ENCODE measurements at places on chromosomes 12 and 14. TPM values are rescaled to one million over a fixed set of nuclear protein-coding genes. Genes with fewer than 3 reads are reported as not detected.
A peak's percentile ranks its signal among the peaks of the same experiment; 100 is the strongest.

The PROX2 gene
- total RNA-seq, result not detected

- no peak for DNase-seq
These were observed 5.1 kb upstream of the SPATA7 start for GRCh38 chr14:88380405-88380804.

The GZMB gene
- 2.2 TPM for total RNA-seq

DNA sequence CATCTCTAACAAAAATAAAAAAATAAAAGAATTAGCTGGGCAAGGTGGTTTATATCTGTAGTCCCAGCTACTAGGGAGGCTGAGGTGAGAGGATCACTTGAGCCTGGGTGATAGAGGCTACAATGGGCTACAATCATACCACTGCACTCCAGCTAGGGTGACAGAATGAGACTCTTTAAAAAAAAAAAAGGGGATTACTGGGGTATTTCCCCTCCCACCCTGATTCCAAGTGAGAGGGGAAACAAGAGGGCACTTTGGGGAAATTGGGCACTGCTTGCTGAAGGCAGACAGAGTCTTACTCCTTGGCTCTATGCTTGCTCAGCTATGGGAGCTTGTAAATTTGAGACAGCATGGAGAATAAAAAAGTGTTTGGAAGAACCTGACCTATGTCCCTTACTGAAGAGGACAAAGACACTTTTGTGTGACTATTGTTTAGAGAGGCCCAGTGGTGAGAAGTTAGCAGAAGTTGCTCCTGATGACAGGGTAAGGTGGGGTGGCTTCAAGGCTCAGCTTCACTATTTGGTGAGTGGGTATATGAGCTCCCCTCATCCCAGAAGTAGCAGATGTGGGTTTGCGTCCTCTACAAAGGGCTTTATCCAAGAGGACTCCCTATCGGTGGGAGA lies 44.0 kb downstream of the KLRG1 start:
- no peak for DNase-seq

- DNase-seq, result no peak
These were observed 26.2 kb downstream of the NID2 start for GRCh38 chr14:52042371-52043289.

DNA sequence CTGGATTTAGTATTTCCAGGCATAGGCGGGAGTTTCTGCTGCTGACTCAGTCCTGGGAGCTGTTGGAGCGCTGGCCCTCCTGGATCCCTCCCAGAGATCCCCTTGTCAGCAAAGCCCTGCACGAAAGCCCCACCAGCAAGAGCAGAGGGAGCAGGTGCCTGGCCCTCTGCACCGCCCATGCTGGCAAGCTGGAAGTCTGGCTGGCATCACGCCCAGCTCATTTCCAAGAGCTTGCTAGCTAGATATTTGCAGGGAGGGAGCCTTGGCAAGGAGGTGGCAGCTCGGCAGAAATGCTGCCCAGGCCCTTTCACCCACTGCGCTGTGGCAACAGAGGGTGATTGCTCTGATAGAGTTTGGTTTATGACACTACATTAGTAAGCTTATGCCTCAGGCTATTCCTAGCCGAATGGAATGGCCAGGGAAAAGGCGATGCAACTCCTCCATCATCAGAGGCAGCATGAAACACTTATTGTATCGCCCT lies 193.9 kb downstream of the EMP1 start:
- DNase-seq, result peak; percentile 77

DNA sequence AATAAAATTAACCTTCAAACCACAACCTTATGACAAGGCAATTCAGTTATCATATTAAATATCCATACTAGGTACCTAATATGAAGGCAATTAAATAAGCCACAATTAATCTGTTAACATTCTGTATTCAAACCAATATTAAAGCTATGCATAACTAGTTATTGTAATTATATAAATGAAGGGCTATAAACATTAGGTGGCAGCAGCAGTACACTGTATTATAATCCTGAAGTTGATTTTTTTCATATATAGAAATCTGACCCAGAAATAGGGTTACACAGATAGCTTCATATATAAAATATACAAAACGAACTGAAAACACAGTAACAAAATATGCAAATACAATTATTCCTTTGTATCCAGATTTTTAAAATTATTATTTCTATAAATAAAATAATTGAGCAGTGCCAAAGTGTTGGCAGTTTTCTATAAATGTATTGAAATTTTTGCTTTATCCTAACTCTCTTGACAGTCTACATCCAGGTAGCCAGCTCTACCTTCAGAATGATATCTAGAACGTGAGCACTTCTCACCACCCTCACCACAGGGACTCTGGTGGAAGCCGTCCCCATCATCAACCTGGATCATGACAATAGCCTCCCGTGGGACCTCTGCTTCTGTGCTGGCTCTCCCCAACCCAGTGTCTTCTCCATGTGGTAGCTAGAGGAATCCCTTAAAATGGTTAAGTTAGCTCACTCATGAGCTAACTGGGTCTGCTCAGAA lies 136.2 kb downstream of the MED13L start:
- DNase-seq, result no peak

- peak; percentile 54 for DNase-seq
These were observed 260.3 kb upstream of the E2F7 start for GRCh38 chr12:77325511-77326236.

- no peak for DNase-seq
These were observed 74.2 kb downstream of the PRORP start for GRCh38 chr14:35196571-35196970.

DNA sequence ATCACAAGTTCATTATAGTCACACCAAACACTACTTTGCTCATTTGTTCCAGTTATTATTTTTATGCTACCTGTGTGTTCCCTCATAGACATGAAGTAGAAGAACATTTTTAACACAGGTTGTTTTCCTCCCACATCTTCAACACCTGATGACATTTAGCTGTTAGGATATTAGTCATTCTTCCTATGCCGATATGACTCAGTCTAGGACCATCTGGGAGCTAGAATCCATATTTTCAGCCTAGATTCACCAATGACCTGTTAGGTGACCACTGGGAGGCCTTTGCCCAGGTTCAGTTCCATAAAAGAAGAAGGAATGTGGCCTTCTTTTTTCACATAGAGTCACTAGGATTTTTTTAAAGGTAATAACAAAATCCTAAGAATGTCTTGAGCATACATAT lies 222.8 kb downstream of the C12orf42 start:
- no peak for DNase-seq

The RPL10L gene
- not detected for total RNA-seq

The VRTN gene
- total RNA-seq, result not detected

The PNN gene
- 47.4 TPM for total RNA-seq

- no peak for DNase-seq
These were observed 122.2 kb downstream of the NTS start for GRCh38 chr12:85996280-85996679.

GRCh38 chr14:61125041-61125866 lies 144.2 kb downstream of the SLC38A6 start:
- DNase-seq, result no peak

- DNase-seq, result no peak
These were observed 53.4 kb downstream of the HSD17B6 start for GRCh38 chr12:56816491-56816890.

- no peak for DNase-seq
These were observed 148.2 kb downstream of the TMEM30B start for GRCh38 chr14:61132894-61133293.

DNA sequence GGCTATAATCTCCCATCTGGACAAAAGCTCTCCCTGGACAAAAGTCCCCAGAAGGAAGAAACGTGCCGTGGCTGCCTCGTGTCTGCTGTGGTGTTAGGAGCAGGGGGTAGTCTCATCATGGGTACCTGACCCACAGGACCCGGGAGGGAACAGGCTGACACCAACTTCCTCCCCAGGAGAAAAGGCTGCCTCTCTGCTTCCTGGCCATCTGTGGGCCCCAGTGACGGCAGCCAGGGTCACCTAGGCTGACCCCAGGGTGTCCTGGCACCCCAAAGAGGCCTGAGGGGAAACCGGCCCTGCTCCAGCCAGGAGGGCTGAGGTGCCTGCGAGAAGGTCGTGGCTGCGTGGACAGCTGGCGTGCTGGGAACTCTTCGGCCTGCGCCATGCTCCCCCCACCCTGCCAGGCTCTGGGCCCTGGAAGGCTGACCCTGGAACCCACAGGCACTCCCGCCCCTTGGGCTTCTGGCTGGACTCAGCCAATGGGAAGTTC lies 133.9 kb downstream of the RFLNA start:
- DNase-seq, result no peak

The GPR135 gene
- total RNA-seq, result 4.4 TPM

DNA sequence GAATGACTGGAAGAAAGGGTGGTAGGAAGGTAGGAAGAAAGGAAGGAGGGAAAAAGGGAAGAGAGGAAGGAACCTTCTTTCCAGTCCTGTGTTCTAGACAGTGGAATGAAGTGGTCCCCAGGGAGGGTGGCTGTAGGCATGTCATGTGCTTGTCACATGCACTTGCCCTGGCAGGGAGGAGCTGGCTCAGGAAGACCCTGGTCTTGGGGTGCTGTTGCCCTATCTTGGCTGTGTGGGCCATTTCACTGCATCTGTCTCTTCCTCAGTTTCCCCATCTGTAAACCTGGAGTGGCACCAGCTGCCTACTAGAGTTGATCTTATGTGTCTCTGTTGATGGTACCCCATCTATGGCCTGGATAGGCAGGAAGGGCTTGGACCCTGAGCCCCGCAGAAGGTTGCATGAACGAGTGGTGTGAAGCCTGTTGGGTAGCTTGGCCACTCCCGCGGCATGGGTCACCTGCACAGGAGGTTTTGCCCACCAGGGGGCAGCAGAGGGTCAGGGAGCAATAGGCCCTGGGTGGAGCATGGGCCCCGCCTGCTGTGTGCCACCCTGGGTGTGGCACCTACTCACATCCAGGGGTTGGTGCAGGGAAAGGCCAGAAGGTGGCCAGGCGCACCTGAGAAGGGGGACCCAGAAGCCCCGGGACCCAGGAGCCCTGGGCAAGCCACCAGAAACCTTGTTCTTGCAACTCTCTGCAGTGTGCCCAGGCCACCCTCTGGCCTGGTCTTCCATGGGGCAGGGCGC lies 25.1 kb downstream of the MEG3 start:
- DNase-seq, result peak; percentile 78

DNA sequence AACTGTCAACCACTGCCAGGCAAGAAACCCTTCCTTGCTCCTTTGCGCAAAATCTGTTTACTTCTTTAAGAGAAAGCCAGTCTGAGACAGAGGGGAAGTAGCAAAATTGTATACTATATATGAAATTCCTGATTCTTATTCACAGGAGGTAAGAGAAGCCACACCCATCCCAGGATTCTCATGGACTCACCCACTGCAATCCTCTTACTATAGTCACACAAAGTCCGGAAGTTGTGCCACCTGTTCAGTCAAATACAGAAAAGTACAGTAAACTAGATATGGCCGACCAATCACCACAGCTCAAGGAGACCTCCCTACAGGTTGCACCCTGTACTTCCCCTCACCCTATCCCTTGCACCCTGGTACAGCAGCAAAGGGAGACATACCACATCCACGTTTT lies 2.9 kb downstream of the PRMT5 start:
- DNase-seq, result no peak

DNA sequence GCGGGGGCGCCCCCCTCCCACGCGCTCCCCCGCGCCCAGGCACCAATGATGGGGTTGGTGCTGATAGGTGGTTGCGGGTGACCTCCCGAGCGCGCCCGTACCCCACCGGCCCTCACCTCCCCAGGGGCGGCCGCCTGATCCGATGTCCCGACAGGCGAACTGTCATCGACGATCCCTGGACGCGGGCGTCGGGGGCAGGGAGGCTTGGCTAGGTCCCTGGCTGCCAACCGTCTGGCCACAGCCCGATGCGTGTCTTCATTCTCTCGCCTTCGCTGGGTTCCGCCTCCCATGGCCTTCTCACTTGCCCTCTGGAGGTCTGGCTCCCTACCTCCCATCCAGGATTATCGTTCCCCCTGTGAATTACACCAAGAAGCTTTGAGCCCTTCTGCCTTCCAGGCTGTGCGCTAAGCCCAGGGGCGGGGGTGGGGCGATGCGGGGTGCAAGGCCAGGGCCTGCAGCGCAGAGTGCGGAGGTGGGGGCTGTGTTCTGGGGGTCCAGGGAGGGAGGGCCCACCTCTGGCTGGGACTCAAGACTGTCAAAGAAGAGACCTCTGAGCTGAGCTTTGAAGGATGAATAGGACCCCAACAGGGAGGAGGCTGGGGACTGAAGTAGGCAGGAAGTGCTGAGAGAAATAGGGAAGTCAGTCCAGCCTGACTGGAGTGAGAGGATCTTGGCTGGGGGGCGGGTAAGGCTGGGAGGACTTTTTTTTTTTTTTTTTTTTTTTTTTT lies 7.7 kb upstream of the RACGAP1 start:
- no peak for DNase-seq

- no peak for DNase-seq
These were observed 20.1 kb upstream of the KRT86 start for GRCh38 chr12:52254180-52254964.

The NR1H4 gene
- not detected for total RNA-seq

DNA sequence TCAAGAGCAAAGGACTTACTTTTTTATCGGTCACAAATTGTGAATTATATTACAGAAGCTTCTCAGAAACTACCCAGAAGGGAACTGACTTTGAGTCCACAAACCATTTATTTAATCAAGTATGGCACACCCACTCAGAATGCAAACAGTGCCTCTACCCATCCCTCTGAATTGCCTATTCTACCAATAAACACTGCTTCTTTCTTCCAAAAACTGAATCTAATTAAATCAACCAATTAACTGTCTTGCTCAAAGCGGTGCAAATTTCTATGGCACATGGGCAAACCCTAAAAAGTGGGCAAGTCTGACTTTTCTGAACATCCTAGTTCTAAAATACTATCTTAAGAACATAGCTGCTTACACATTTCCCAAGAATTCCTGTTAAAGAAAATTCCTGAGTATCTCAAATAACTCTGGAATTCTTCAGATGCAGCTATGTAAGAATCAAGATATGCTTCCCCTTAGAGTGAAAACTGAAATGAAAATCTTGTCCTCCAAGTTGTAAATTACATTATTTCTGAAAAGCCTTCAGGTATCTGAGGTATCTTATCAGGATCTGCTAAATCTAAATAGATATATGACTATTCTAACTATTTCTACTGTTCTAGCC lies 4.3 kb downstream of the SPTLC2 start:
- DNase-seq, result no peak

The USP44 gene
- total RNA-seq, result 8.2 TPM

Data from breast epithelium (tissue), 4 donors.